Stimulated activated CD8-positive, alpha-beta memory T cell treated with anti-CD3 and anti-CD28 coated beads, Interleukin-4, amount 100 ng/mL, for 4 hours (primary cell): ENCODE measurements at places on chromosomes 3 and 15.

DNA sequence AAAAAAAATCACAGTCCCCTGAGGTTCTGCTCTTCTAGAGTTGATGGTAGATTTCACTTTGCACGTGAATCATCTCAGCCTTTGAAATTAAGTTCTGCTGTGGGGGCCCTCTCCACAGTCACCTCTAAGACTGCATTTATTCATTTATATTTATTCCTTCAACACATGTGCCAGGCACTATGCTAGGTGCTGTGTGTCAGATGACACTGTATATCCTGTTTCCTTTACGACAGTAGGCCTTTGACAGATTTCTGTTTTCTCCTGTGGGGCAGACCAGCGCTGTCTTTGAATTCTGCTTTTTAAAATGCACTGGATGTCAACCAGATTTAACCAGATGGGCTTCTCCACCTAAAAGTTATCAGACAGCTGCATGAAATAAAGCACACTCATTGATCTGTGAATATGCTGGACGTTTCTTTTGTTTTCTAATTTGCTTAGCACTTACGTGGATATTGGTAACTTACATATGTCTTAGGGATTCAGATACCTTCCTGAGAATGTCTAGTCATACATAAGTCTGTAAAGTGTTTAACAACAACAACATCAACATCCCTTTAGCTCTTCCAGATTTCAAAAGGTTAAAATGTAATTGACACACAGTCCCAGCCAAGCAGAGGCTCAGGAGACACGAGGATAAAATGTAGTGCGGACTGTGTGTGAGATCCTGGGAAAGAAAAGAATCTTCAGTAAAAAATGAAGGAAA, 525.5 kb upstream of the MCTP2 start:
- no peak for DNase-seq

- no peak for DNase-seq
These were observed 121.3 kb upstream of the WNT5A start for GRCh38 chr3:55608301-55608937.

DNA sequence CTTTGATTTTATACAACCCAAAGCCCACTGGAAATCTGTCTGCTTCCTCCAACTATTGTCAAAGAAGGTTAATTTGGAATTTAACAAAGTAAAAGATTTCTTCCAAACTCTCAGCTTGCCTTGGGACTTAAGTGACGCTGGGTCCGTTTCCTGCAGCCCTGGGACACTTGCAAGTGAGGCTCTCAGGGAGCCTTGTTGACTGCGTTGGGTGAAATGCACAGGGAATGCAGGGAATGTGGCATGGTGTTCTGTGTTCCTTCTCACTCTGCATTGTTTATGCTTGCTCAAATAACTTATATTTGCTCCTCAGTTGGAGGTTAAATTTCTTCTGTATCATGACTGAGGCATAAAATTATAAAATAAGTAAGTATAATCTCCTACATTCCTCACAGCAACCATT, 60.9 kb upstream of the TJP1 start:
- no peak for DNase-seq

- no peak for DNase-seq
These were observed 25.5 kb upstream of the FLNB start for GRCh38 chr3:57982561-57983243.

- no peak for DNase-seq
These were observed 24.1 kb downstream of the POPDC2 start for GRCh38 chr3:119636249-119636648.

DNA sequence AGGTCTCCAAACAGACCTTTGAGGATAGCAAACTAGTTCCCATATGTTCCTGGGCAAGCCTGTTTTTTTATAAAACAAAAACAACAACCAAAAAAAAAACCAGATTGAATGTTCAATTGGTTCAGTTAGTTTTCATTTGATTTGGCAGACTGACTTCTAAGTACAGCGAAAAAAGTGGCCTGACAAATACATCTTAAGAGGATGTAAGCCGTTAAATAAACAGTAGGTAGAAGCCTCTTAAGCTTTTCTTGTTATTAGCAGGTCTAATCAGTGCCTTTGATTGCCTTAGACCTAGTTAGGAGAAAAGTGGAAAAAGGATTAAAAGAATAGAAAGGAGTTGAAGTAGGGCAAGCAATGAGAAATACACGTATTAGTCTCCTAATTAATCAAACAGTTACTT, 13.2 kb downstream of the TSC22D2 start:
- DNase-seq = no peak

- no peak for DNase-seq
These were observed 484.2 kb upstream of the THBS1 start for GRCh38 chr15:39096608-39097205.

DNA sequence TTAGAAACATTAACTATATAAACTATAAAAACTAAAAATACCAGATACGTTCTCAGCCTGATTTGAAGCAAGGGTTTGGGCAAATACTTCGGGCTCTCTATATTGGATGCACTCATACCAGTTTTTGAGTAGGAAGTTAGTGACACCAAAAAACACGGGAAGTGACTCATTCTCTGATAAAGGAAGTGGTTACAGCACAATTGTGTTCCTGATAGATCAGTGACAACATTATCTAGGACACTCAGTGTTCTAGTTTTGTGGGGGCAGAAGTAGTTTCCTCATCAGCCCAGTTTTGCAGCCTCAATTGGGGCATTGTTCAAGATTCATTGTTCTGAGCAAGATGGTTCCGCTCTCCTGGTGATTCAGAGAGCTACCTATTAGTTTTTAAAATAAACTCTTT, 469.6 kb upstream of the DPPA4 start:
- DNase-seq = no peak

- DNase-seq = no peak
These were observed 149.3 kb upstream of the SLC2A2 start for GRCh38 chr3:171175741-171176234.

DNA sequence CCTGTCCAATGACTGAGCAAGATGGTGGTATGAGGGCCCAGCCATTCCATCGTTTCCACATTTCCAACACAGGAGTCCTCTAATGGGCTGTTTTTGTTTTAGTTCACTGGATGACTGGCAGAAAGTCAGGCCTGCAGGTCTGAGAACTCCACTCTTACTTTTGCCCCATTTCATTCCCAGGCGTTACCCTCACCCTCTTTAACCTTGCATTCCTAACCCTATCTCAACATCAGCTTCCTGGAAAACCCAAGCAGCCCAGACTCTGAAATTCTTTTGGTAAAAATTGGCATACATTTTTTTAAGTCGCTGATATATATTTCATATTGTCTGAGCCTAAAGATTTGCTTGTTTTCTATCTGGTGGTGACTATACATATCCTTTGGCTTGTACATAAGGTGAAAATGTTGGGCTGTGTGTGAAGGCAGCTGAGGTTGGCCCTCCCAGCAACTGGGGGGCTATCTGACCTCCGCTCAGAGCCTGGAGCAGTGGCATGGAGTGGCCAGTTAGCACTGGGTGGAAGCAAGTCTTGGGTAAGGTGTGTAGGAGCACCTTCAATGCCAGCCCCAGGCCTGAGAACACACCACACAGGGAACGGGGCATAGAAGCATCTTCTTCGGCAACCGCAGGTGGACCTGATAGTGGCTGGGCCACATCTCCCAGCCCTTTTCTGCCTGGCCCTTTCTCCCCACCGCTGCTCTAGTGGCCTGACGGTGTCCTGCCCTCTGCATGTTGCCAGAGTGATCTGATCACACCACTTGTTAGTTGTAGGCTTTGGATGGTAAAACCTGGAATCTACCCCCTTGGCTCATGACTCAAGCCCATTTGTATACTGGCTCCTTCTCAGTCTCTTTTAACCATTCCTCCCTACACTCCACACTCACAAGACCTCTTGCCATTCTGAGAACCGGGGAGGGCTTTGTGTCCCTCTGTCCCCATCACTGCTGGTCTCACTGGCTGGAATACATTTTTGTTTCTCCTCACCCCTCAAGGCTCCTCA, 50.0 kb downstream of the AMOTL2 start:
- DNase-seq = no peak

- DNase-seq = no peak
These were observed 160.7 kb downstream of the PDE8A start for GRCh38 chr15:85142312-85142711.

- no peak for DNase-seq
These were observed 458.4 kb upstream of the CFAP20DC start for GRCh38 chr3:59508273-59508672.

GRCh38 chr3:186070550-186070949, 38.3 kb downstream of the ETV5 start:
- DNase-seq = no peak

DNA sequence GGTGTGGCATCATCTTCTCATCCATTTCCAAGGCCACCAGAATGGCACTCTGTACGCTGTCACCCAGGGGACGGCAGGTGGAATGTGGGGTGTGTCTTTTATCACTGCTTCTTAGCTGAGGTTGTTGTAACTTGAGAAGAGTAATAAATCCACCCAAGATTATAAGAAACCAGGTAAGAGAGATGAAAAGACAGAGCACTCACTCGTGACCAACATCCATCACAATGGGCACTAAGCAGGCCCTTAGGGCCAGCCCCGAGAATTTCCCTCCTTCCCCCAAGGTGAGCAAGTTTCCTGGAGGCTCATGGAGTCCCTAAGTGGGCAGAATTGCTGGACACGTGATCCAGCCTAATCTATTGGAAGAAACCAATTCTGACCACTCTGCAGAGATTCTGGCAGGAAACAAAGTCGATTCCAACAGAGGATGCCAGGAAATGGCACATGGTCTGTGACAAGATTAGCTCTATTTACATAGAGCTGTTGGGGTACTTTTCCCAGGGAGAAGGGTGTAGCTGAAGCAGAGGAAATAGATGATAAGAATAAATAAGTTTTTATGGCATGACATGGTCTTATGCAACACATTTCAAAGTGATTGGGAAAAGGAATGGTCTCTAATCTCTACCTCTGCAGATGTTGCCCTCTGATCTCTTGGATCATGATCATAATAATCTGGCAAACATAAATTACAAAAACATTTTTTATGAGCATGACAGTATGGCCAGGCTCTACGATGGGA, 22.5 kb downstream of the SLC6A20 start:
- DNase-seq = no peak

- DNase-seq = no peak
These were observed 10.6 kb upstream of the PARL start for GRCh38 chr3:183895296-183895695.

DNA sequence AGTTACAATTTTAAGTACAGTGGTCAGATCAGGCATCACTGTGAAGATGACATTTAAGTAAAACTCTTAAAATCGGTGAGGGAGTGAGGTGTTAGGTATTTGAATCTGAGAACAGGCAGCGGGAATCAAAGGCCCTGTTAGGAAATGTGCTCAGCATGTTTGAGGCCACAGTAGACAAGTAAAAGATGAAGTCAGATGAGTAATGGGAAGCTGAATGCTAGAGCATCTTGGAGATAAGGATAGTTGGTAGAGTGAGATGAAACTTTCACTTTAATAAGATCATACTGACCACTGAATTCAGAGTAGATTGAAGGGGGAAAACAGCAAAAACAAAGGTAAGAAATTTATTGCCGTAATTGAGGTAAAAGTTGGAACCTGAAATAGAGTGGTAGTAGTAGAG, 61.6 kb downstream of the DCBLD2 start:
- no peak for DNase-seq

DNA sequence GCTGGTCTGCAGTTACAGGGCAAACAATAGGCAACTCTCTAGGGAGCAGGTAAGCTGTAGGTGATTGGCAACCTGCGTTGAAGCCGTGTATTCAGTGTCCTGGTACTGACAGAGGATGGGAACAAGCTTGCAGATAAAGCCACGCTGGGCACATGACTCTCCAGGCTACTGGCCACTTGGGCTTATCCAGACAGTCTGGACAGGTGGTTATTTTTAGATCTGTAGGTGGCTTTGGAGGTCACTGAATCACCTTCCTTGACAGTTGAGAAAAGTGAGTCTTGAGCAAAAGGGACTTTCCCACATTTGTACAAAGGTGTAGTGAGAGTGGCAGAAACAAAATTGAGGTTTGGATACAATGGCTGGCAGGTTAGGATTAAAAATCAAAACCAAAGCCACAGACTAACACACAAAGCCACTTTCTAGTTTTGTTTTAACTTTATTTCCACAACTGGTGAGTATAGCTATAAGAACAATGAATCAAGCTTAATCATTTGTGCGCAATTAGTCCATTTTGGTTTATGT, 22.3 kb upstream of the IL1RAP start:
- DNase-seq = no peak

- DNase-seq = no peak
These were observed 59.0 kb downstream of the CLEC3B start for GRCh38 chr3:45084820-45085816.

GRCh38 chr15:46278062-46278461, 643.2 kb downstream of the SQOR start:
- no peak for DNase-seq

GRCh38 chr3:10848261-10848660, 32.2 kb downstream of the SLC6A11 start:
- no peak for DNase-seq

- no peak for DNase-seq
These were observed 53.0 kb downstream of the C3orf80 start for GRCh38 chr3:160278210-160278609.

DNA sequence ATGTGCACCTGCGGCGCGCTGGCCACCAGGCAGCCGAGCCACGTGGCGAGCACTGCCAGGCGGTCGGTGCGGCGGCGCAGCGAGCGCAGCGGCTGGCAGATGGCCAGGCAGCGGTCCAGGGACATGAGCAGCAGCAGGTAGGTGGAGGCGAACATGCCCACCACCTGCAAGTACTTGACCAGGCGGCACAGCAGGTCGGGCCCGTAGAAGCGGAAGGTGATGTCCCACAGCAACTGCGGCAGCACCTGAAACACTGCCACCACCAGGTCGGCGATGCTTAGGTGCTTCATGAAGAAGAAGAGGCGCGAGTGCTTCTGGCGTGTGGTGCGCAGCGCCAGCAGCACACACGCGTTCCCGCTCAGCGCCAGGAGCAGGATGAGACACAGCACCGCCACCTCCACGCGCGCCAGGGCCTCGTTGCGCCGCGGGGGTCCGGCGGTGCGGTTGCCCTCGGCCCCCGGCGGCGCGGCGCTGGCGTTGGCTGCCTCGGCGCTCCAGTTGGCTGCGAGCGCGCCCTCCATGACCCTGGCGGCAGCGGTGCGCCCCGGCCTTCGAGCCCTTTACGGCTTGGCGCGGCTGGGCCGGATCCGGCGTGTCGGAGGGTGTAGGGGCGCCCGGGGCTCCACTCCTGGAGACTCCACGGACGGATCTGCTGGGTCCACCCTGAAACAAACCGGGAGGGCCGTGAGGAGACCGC, 1.6 kb downstream of the OXTR start:
- DNase-seq = no peak

GRCh38 chr3:177481329-177481728, 284.0 kb upstream of the TBL1XR1 start:
- no peak for DNase-seq

GRCh38 chr15:74320352-74321247, 46.8 kb downstream of the CYP11A1 start:
- DNase-seq = no peak

DNA sequence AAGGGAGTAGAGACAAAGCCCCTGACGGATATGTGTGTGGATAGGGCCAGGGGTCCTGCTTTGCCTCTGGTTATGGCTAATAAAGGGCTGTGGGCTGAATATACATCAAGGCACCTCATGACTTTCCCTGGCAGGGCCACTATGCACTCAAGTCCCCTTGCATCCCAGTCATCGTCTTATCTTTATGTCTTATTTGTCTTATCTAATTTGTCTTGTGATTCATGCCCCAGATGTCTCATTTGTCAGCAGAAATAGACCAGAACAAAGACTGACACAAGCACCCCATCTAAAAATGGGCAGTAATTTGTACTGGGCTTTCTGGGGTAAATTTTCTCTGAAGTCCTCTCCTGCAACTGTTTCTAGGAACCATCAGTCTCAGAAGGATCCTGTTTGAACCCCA, 68.6 kb downstream of the ITGA11 start:
- DNase-seq = no peak
